WTC11 (cell line): ENCODE measurements at places on chromosomes 4 and X. TPM values are rescaled to one million over a fixed set of nuclear protein-coding genes. Genes with fewer than 3 reads are reported as not detected.

The CITED1 gene
- 2.2 to 4.5 TPM (median 3.9 TPM) in 3 replicates for total RNA-seq

The KLHL34 gene
- total RNA-seq, result 1.6 TPM in 3 replicates

The GPRASP1 gene
- 2.0 to 2.6 TPM (median 2.2 TPM) in 3 replicates for total RNA-seq

The CXCL8 gene
- not detected in 3 replicates for total RNA-seq

The IL9R gene
- total RNA-seq, result 1.3 to 2.0 TPM (median 1.9 TPM) in 3 replicates

The HPGDS gene
- not detected in 3 replicates for total RNA-seq

The PNCK gene
- total RNA-seq, result 8.6 to 14.3 TPM (median 12.1 TPM) in 3 replicates

The CFAP99 gene
- total RNA-seq, result 0.23 to 0.41 TPM in 2 of 3 replicates, not detected in the other

The FABP2 gene
- total RNA-seq, result not detected in 3 replicates

The DRD5 gene
- 0.07 TPM in 2 of 3 replicates, not detected in the other for total RNA-seq

The HERC3 gene
- 5.2 to 6.3 TPM (median 5.5 TPM) in 3 replicates for total RNA-seq

The FAM9B gene
- not detected in 3 replicates for total RNA-seq

The SETD7 gene
- 4.6 to 5.6 TPM (median 4.9 TPM) in 3 replicates for total RNA-seq

The POU3F4 gene
- total RNA-seq, result 3.3 to 3.6 TPM (median 3.6 TPM) in 3 replicates

The NEXMIF gene
- 0.57 to 0.94 TPM (median 0.66 TPM) in 3 replicates for total RNA-seq

- no peak for DNase-seq
These were observed 314.9 kb upstream of the GRIA3 start for GRCh38 chrX:122869171-122869570.

- DNase-seq, result peak; percentile 79
These were observed at the start of gene STOX2 for GRCh38 chr4:183905081-183905592. Gene STOX2 (plus strand): TSS chr4:183905307. CDS start chr4:183906791, 1,484 bp downstream.

DNA sequence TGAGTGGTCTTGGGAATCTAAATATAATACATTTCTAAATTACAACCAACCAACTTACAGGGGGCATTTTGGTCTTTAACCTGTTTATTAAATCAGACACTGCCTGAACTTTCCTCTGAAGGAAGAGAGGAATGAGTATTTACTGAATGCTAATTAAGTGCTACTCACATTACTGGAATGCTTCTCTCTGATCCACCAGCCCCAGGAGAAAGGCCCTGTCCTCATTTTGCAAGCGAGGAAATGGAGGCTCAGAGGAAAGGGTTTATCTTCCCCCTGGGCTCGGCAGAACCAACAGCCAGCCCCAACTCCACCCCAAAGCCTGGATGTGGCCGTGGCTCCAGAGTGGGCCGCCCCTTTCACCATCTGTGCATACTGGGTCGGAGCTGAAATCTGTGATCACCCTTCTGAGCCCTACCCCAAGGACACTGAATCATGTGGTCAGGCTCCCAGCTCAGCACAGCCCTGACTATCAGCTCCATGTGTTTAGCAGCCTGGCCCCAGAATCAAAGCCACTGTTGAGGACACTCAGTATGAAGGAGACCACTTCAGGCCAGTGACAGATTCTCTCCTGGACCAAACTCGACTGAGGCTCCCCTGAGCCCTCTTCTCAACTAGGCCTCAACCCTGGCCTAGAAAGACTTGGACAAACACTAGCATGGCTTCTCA, 56.7 kb upstream of the ENPP6 start:
- no peak for DNase-seq

GRCh38 chrX:9824554-9824953, 38.3 kb downstream of the SHROOM2 start:
- DNase-seq, result peak; percentile 21

DNA sequence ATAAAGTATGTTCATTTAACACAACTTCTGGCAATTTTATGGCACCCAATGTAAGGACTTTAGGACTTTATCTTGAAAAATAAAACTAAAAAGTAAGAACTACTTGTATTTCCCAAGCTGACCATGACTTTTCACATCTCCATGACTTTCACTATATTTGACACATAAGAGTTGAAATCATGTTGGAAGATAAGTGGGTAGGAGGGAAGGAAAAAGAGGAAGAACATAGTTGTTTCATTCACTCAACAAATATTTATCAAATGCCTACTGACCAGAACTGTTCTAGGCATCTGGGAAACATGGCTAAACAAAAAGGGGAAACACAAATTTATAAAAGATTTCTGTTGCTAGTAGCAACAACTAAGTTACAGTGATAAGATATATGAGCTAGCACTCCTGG, 16.0 kb downstream of the SCLT1 start:
- DNase-seq, result no peak

DNA sequence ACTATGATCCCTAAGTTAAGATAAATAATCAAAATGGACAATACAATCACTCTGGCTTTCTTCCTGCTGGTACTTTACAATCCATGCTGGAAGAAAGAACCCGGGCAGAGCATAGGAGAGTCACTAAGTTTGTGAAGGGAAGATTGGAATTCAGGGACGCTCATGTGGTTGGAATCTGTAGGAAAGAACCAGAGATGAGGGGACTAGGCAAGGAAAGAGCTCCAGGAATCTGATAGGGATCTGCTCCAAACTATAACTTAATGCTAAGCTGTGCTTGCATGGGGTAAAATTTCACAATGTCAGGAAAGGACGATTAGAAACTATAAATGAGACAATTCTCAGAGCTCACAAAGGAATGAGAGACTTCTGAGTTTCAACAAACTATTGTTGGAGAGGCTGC, 167.5 kb downstream of the ADGRA3 start:
- DNase-seq, result no peak

DNA sequence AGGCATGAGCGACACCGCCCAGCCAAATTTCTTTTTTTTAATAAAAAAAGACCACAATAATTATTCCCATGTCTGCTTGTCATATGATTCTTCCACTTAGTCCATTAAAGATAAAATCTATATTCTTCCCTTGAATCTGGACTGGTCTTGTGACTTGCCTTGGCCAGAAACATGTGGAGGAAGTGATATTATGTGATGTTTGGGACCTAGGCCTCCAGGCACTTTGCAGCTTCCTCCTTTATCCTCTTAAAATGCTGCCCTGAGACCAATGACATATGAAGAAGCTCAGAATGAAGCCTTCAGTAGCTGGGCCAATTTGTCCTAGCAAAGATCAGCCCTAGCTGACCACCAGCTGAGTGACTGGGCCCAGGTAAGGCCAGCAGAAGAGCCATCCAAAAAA, 250.0 kb downstream of the INPP4B start:
- DNase-seq, result no peak

GRCh38 chr4:10667701-10668326, 16.8 kb downstream of the CLNK start:
- DNase-seq, result no peak

GRCh38 chrX:114075073-114075673, 508.7 kb upstream of the HTR2C start:
- DNase-seq, result no peak

GRCh38 chrX:49947781-49948180, 25.4 kb downstream of the CLCN5 start:
- no peak for DNase-seq

- no peak for DNase-seq
These were observed 24.6 kb upstream of the SORCS2 start for GRCh38 chr4:7167706-7168105.

GRCh38 chrX:23334521-23334847, 165 bp upstream of the PTCHD1 start:
- DNase-seq, result no peak

GRCh38 chr4:123744664-123745290, 348.2 kb downstream of the SPRY1 start:
- DNase-seq, result no peak

- no peak for DNase-seq
These were observed 4.6 kb downstream of the SHROOM2 start for GRCh38 chrX:9790866-9791265.

DNA sequence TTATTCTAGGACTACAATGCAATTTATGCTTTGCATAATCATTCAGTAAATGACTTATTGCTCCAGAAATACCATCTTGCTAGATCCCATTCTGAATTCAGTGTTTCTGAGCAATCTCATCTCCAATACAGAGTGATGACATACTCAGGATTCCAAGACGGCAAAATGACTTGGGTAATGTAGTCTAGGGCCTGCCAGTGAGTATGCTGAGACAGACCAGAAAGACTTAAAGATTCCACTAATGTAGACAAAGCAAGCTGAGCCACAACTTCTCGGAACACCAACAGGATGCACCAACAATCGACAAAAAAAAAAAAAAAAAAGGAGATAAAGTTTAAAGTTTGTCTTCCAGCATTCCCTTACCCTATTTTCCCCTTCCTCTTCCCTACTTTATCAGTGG, 919 bp upstream of the SEC24B start:
- no peak for DNase-seq

DNA sequence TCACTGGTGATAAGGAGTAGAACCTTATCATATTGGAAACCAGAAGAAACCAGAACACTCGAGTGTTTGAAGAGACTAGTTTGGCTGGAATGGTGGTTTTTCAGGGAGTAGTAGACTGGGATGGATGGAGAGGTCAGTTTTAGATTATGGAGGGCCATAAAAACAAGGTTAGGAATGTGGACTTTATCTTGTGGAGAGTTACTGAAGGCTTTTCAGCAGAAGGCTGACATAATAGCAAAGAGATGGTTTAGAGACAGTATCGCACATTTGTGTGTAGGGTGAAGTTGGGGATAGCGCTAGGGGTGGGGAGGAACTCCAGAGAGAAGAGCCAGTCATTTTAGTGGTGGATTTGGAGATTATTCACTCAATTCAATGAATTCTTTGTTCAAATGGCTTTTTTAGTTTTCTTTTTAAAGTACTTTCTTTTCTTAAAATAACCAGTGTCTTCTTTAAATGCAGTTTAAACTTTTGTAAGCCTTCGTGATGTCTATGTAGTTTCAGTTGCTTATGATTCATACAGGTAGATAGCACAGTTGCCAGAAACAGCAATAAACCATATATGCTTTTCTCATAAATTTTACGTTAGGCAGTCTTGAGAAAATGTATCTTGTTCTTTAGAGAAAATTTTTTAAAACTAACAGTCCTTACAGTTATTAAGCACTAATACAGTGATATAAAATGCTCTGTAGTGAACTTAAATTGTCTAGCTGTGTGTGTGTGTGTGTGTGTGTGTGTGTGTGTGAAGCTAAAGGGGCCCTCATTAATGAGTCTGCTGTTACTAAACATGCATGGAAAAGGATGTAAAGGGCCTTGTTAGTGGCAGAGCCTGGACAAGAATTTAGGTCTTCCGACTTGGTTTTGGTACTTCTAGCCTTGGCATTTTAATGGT, 3.8 kb downstream of the ARHGAP10 start:
- DNase-seq, result no peak

- DNase-seq, result no peak
These were observed 672 bp downstream of the PGM2 start for GRCh38 chr4:37827030-37827685.

- no peak for DNase-seq
These were observed 2.0 kb downstream of the C4orf51 start for GRCh38 chr4:145681956-145682355.

DNA sequence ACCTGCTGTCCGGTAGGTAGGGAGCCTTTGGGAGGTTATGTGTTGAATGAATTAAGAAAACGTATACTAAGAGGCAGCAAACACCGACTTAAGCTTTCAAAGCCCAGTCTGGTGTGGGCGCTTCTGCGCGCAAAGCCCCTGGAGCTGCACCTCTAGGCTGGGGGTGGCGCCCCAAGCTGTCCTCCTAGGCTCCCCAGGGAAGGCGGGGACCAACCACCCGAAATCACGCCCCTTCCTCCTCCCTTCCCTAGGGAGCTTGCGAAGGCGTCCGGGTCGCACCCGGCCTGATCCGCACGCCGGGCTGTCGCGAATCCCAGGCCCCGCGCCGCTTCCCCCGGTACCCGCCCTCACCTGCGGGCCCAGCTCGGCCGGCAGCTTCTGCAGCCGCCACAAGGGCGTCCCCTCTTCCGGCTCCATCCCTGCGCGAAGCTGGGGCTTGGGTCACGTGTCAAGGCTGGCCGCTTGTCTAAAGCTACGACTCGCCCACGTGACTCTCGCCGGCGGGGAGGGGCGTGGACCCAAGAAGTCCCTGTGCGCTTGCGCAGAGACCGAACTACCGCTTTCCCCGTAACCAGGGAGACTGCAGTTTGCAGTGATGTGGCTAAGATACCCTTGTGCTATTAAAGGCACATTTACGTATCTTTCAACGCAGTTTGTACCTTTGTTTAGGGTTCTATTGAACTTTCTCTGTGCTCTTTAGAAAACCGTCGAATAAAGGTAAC, at the start of gene COMMD8:
Gene COMMD8 (minus strand): TSS at position 468 of the 722 bp plus-strand sequence. CDS start 51 bp downstream, at position 417.
- DNase-seq, result peak; percentile 99

GRCh38 chr4:40621229-40621591, 8.5 kb downstream of the RBM47 start:
- no peak for DNase-seq

DNA sequence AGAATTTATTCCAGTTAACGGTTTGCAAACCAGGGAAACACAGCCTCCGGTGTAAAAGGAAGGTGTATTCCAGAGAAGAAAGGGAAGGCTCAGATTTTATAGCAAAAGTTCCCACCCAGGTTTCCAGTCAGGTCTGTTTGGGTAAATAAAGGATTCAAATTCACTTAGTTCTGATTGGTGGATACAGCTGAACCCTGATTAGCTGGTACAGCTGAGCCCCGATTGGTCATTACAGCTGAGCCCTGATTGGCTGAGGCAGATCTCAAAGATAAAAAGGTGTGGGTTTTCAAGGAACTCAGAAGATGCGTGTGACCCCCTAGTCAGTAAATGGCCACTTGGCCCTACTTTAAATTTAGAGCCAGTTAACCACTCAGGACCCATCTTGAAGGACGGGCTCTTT, 6.6 kb downstream of the CLRN2 start:
- no peak for DNase-seq

GRCh38 chr4:138344054-138344453, 101.9 kb upstream of the SLC7A11 start:
- DNase-seq, result no peak

DNA sequence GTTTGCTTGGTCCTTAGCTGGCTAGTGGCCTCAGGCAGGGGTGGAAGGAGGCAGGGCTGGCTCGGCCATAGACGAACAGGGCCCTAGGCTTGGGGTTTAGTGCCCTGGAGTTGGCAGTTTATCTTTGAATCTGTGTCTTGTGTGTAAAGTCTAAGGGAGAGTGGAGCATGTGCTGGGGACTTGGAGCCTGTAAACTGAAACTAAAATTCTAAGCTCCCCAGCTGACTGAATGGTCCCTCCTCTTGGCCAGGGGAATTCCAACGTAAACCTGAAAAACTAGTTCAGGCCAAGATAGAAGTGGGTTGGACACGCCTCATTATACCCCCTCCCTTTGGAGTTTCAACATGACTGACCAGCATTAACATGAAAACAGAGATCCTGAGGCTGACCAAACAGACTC, 46.1 kb upstream of the GPR78 start:
- DNase-seq, result no peak

GRCh38 chr4:57065730-57066482, 44.3 kb downstream of the IGFBP7 start:
- DNase-seq, result no peak

DNA sequence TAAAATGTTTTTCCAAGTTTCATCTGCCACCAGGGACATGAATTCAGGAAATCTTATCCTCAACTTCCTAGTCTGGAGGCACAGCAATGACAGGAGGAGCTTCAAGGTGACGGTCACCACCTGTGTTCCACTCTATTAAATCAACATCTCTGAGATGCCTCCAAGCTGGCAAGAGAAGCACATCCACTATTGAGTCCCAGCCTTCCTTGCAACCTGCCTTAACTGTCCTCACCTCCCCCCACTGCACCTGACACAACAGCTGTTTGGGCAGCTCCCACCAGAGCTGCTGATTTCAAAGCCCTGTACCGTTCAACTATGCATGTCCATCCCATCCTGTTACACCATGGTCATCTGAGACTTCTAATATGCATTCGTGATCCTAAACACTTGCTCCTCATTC, 123.4 kb downstream of the COL25A1 start:
- DNase-seq, result no peak

GRCh38 chrX:153959649-153960048, 12.0 kb downstream of the HCFC1 start:
- no peak for DNase-seq

GRCh38 chr4:156391325-156391653, 437.6 kb upstream of the CTSO start:
- DNase-seq, result no peak
